ENCODE measurements at places on chromosomes 7 and 10. TPM values are rescaled to one million over a fixed set of nuclear protein-coding genes. Genes with fewer than 3 reads are reported as not detected.

Gene FEZF1
- not detected for total RNA-seq

Gene AKR1C8
- not detected for total RNA-seq

Gene TFPI2
- 14.4 TPM for total RNA-seq

Gene EGFR
- total RNA-seq = 36.0 TPM

GRCh38 chr7:50146692-50147091 is 53.6 kb upstream of the ZPBP start:
- H3K27me3 ChIP-seq = no peaks in the 10 kb centered on the region
- no peak for DNase-seq
- H3K36me3 ChIP-seq = no peaks in the 10 kb centered on the region

- H3K36me3 ChIP-seq = peaks cover 38% of the 10 kb centered on the region
- H3K27me3 ChIP-seq = no peaks in the 10 kb centered on the region
- DNase-seq = no peak
- H3K27ac ChIP-seq = no peak overlapping the region
- H3K4me1 ChIP-seq = peaks cover 21% of the 10 kb centered on the region
Observed at GRCh38 chr10:79123547-79123963, 54.8 kb downstream of the ZMIZ1 start.

- H3K4me1 ChIP-seq = no peaks in the 10 kb centered on the region
- no peaks in the 10 kb centered on the region for H3K27me3 ChIP-seq
- no peak for DNase-seq
- no peak overlapping the region for H3K27ac ChIP-seq
Observed at GRCh38 chr10:70537398-70538194, 59.0 kb downstream of the PALD1 start.

- H3K27ac ChIP-seq = no peak overlapping the region
- DNase-seq = no peak
- H3K4me3 ChIP-seq = no peak overlapping the region
- no peaks in the 10 kb centered on the region for H3K27me3 ChIP-seq
- peaks cover 36% of the 10 kb centered on the region for H3K4me1 ChIP-seq
- peaks cover 18% of the 10 kb centered on the region for H3K36me3 ChIP-seq
Observed at GRCh38 chr10:79116368-79116767, 47.6 kb downstream of the ZMIZ1 start.

DNA sequence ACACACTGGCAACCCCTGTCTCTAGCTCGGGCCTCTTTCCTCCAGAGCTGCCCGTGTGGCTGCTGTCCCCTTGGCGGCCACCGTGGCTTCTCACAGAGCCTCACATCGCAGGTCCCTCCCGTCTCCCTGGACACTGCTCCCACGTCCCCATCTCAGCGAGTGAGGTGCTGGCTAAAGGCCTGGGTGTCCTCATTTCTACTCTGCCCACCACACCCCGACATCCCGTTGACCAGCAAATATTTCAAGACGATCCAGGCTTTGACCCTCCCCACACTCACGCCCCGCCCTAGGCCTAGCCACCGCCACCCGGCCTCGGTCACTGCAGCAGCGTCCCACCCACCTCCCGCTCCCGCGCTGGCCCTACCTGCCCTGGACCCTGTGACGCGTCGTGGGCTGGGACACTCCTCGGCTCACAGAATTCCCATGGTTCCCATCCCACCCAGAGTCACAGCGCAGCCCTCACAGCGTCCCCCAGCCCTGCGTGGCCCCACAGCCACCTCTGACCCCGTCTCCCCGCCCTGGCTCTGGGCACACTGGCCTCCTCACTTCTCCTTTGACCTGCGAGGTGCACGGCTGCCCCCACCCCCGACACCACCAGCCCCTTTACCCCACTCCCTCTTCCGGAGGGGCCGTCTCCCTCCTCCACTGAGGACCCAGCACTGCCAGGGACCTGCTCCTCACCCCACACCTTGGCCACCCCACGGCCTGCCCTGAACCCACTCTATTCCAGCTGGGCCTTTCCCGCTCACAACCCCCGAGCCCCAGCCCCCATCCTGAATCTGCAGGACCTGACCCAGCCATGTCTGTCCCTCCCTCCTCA is 6.9 kb downstream of the ADAP1 start:
- H3K27ac ChIP-seq = no peak overlapping the region
- H3K27me3 ChIP-seq = no peaks in the 10 kb centered on the region
- H3K4me3 ChIP-seq = no peak overlapping the region
- H3K36me3 ChIP-seq = no peaks in the 10 kb centered on the region
- DNase-seq = no peak
- no peaks in the 10 kb centered on the region for H3K4me1 ChIP-seq

GRCh38 chr7:6057316-6058129 is 26.3 kb downstream of the ANKRD61 start:
- H3K4me3 ChIP-seq = peak overlapping the region; percentile 87
- no peak overlapping the region for H3K27ac ChIP-seq
- H3K4me1 ChIP-seq = no peaks in the 10 kb centered on the region
- H3K27me3 ChIP-seq = no peaks in the 10 kb centered on the region
- peaks cover 2% of the 10 kb centered on the region for H3K36me3 ChIP-seq
- no peak for DNase-seq

GRCh38 chr10:119283818-119284217 is 76.4 kb downstream of the GRK5 start:
- peaks cover 46% of the 10 kb centered on the region for H3K4me1 ChIP-seq
- no peak for DNase-seq
